ENCODE measurements at places on chromosomes 3 and 15.
A peak's percentile ranks its signal among the peaks of the same experiment; 100 is the strongest.

DNA sequence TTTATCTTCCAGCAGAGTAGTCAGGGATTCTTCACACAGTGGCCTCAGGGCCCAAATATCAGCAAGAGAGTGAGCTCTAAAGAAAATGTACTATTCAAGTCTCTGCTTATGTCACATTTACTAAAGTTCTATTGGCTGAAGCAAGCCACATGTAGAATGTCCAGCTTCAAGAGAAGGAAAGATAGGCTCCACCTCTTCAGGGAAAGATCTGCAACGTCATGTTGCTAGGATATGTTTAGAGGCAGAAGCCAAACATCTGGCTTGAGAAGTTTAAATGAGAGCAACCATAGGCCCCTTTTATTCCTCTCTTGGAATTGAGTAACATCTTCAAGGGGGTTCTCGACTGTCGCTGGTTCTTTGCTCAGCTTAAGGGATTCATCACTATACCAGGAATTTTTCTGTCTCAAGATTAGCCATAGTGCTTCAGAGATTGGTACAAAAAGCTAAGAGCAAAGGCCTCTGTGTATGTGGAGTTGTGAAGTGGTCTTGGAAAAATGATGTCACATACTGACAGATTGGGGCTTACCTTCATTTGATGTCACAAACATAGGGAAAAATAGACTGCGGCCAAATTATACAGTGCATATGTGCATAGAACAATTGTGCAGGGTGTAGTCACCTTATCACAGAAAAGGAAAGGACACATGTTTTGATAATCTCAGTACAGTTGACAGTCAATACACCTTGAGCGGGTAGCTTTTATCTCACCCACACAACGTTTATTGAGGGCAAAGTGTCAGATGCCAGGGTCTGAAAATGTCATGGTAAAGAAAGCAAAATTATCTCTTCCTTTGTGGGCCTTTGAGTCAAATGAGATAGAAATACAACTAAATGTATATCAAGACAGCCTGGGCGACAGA, 11.3 kb upstream of the THRB start:
- no peak overlapping the region for H3K27ac ChIP-seq
- no peak for DNase-seq
- no peaks in the 10 kb centered on the region for H3K4me1 ChIP-seq
- no peaks in the 10 kb centered on the region for H3K27me3 ChIP-seq
- H3K36me3 ChIP-seq: no peaks in the 10 kb centered on the region

DNA sequence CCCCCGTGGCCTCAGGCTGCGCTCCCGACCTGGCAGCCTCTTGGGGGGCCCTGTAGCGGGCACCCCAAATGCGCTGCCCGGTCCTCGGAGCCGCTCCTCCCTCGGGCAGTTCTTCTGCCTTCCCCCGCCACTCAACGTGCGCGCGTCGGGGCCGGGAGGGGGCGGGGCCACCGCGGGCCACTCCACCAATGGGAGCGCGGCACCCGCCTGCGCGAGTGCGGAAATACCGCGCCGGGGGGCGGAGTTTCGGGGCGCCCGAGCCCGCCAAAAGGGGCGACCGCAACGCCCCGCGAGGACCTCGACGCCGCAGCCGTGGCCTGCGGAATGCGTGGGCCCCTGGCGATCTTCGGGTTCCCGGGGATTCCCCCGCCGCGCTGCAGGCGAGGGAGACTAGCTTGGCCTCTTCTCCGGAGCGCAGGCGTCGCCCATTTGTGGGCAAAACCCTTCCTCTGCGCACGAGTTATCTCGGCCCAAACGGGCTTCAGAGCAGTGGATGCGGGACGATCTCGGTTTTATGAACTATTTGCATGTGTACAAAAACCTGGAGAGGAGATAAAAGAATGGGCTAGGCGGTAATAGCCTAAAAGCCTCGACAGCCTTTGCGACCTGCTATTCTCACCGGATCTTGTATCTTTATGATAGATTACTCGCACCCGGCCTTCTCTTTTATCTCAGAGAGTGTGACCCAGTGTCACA, at the start of gene TASOR:
TASOR (minus strand) TSS at position 144 of the 696 bp plus-strand sequence. CDS start 259 bp downstream, outside the sequence.
- peak; percentile 74 for DNase-seq
- H3K27ac ChIP-seq: peak within 1 kb of the TSS; percentile 87
- H3K36me3 ChIP-seq: peaks cover 7% of the 10 kb centered on the region
- H3K27me3 ChIP-seq: peaks cover 7% of the 10 kb centered on the region
- peak within 1 kb of the TSS; percentile 75 for H3K4me3 ChIP-seq

- H3K27me3 ChIP-seq: no peaks in the 10 kb centered on the region
- H3K27ac ChIP-seq: no peak overlapping the region
- no peak for DNase-seq
These were observed 367.9 kb upstream of the PROK2 start for GRCh38 chr3:72152551-72153476.

DNA sequence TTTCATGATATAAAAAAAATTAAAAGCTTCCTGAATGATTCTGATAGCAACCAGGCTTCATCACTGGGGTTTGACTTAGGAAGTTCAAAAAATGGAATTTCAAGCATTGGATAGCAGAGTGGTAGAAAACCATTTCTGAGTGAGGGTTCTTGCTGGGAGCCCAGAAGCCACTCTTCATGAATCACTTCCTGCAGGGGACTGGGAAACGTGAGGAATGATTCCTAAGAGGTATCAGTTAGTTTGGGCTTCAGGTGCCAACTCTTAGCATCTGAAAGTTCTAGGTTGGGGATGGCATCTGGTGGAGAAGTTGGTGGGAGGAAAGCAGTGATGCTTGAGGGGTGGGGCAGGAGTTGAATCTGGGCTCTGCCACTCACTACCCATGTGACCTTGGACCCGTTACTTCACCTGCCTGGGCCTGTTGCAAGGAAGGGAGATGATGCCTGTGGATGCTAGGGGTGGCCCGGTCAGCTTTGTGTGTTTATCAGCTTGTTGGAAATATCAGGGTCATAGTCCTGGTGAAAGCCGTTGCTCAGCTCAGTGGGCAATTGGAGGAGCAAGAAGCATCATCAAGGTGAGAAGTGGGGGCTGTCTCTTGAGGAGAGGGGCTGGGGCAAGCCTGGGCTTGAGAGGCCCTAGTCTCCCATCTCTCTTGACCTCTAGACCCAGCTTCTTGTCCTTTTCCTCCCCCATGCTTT, 37.0 kb upstream of the TNFAIP8L3 start:
- no peak for DNase-seq
- no peaks in the 10 kb centered on the region for H3K36me3 ChIP-seq
- no peaks in the 10 kb centered on the region for H3K27me3 ChIP-seq
- no peak overlapping the region for H3K27ac ChIP-seq
- no peaks in the 10 kb centered on the region for H3K4me1 ChIP-seq
- H3K4me3 ChIP-seq: no peak overlapping the region

DNA sequence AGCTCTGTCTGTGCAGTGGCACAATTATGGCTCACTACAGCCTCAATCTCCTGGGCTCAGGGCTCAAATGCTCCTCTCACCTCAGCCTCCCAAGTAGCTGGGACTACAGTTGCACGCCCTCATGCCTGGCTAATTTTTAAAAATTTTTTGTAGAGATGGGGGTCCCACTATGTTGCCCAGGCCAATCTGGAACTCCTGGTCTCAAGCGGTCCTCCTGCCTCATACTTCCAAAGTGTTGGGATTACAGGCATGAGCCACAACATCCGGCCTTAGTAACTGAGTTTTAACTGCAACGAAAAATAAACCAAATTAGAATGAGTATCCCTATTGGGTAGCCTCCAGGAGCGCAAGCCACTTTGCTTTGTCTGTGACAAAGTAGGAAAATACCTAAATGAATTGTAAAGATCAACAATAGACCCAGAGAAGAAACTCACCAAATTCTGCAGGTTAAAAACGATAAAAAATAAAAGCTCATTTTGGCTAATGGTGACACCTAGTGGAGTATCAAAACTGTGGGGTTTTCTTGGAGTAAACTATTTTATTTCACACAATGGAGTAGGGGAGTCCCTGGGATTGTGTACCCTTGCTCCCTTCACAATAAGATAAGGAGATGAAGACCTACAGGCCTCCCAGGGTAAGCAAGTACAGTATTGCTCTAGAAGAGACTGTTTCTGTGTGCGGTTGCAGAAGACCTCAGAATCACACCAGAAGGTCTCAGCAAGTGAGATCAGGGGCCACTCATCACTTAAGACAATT, 21.0 kb upstream of the CA12 start:
- peak; percentile 32 for DNase-seq
- no peaks in the 10 kb centered on the region for H3K27me3 ChIP-seq
- no peak overlapping the region for H3K4me3 ChIP-seq
- H3K27ac ChIP-seq: no peak overlapping the region
- no peaks in the 10 kb centered on the region for H3K36me3 ChIP-seq

Measured in neural progenitor cell (in vitro differentiated cells).